ENCODE measurements at places on chromosomes 4 and X. TPM values are rescaled to one million over a fixed set of nuclear protein-coding genes. Genes with fewer than 3 reads are reported as not detected.

- H3K27me3 ChIP-seq, result peaks cover 4% of the 10 kb centered on the region
- H3K36me3 ChIP-seq, result no peaks in the 10 kb centered on the region
- no peaks in the 10 kb centered on the region for H3K4me1 ChIP-seq
- no peak for DNase-seq
- H3K27ac ChIP-seq, result no peak overlapping the region
- no peak overlapping the region for H3K4me3 ChIP-seq
Observed at GRCh38 chr4:23966725-23967124, 76.9 kb upstream of the PPARGC1A start.

- H3K27ac ChIP-seq, result no peak overlapping the region
- no peaks in the 10 kb centered on the region for H3K27me3 ChIP-seq
- no peak for DNase-seq
- no peaks in the 10 kb centered on the region for H3K4me1 ChIP-seq
- no peak overlapping the region for H3K4me3 ChIP-seq
Observed at GRCh38 chr4:26268246-26268645, 52.6 kb upstream of the RBPJ start.

DNA sequence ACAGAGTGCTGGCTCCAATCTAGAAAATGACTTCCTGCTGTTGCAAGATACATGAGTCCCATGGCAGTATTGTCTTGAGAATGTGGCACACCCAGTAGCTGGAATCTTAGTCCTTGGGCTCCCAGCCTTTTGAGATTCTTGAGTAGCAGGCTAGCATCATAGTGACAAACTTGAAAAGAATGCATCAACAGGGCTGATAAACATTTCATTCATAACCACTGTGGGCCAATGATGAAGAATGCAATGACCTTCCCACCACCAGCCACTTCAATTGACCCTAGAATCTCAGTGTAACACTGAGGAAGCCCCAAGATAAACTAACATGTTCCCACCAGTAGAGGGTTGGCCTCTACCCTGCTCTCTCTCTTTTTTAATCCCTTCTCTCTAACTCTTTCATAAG is 329.3 kb downstream of the GBA3 start:
- H3K27me3 ChIP-seq, result no peaks in the 10 kb centered on the region
- no peak overlapping the region for H3K4me3 ChIP-seq
- peak overlapping the region; percentile 35 for H3K27ac ChIP-seq
- no peaks in the 10 kb centered on the region for H3K4me1 ChIP-seq
- no peaks in the 10 kb centered on the region for H3K36me3 ChIP-seq
- peak; percentile 95 for DNase-seq

DNA sequence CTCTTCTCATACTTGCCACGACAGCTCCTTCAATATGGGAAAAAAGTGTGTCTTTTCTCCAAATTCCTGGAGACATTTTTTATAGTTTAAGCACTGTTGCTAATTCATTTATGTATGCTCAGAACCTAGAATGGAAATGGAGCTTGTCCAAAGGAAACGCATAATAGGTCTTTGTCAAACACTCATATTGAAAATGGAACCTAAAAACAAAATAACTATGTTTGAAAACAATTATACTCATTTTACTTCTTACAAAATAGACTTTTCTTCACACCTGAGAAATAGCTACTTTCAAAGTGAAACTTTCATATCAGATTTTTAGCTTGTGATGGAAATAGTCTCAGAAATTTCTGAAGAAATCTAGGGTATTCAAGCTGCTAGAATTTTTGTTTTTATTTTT is 529.7 kb upstream of the BOD1L1 start:
- DNase-seq, result no peak
- no peaks in the 10 kb centered on the region for H3K36me3 ChIP-seq
- H3K27ac ChIP-seq, result no peak overlapping the region
- no peaks in the 10 kb centered on the region for H3K27me3 ChIP-seq
- no peak overlapping the region for H3K4me3 ChIP-seq
- H3K4me1 ChIP-seq, result no peaks in the 10 kb centered on the region

DNA sequence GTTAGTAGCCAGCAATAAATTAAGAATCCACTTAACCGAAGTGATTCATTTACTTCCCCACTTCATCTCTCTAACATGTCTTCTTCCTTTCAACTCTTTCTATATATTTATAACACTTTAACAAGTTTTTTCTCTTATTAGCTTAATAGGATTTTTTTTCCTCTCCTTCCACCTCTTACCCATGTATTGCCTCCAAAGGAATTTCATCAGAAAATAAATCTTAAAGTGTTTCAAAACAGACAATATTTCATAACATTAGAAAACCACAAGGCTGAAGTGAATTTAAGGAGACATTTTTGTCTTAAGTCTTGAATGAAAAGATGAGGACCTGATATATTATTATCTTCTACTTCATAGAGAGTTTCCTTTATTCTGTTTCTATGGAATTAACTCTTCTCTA is 101.5 kb downstream of the PDGFC start:
- H3K36me3 ChIP-seq, result no peaks in the 10 kb centered on the region
- H3K27ac ChIP-seq, result no peak overlapping the region
- H3K27me3 ChIP-seq, result no peaks in the 10 kb centered on the region
- DNase-seq, result no peak
- H3K4me3 ChIP-seq, result no peak overlapping the region
- no peaks in the 10 kb centered on the region for H3K4me1 ChIP-seq

DNA sequence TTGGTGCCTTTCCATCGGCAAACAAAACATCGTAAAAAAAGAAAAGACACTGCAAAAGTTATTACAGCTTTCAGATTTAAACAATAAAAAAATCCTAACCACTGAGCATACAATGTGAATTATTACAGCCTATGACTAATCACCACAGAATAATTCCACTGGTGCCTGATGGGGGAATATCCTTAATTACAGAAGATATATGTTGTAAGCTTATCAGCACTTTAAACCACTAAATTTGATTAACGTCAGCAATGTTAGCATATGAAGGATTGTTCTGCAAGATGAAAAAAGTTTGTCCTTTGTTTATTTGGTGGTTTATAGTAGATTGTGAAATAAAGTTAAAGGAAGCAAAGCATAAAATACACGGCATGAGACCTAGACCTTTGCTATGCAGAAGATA is 210.2 kb upstream of the ADAMTS3 start:
- no peaks in the 10 kb centered on the region for H3K4me1 ChIP-seq
- DNase-seq, result peak; percentile 91
- H3K27me3 ChIP-seq, result no peaks in the 10 kb centered on the region
- no peak overlapping the region for H3K4me3 ChIP-seq
- H3K27ac ChIP-seq, result no peak overlapping the region

DNA sequence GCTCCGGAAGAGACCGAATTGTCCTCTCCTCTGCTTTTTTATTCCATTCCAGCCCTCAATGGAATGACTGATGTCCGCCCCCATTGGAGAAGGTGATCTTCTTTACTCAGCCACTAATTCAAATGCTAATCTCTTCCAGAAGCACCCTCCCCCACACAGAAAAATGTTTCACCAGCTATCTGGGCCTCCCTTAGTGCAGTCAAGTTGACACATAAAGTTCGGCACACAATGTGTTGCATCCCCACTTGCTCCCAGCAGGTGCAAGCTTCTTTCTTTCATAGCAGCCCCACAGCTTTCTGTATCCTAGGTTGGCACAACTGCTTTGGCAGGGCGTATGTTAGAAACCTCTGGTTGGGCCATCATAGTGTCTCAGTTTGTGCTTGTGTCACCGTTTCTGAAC is 73.3 kb upstream of the TLR3 start:
- H3K36me3 ChIP-seq, result no peaks in the 10 kb centered on the region
- DNase-seq, result no peak
- no peaks in the 10 kb centered on the region for H3K4me1 ChIP-seq

GRCh38 chrX:41317477-41318208 is 16.3 kb upstream of the DDX3X start:
- no peaks in the 10 kb centered on the region for H3K36me3 ChIP-seq
- no peaks in the 10 kb centered on the region for H3K27me3 ChIP-seq
- H3K4me1 ChIP-seq, result no peaks in the 10 kb centered on the region
- DNase-seq, result no peak
- H3K4me3 ChIP-seq, result no peak overlapping the region

GRCh38 chr4:186204103-186204559 is 12.8 kb downstream of the CYP4V2 start:
- H3K36me3 ChIP-seq, result no peaks in the 10 kb centered on the region
- peak overlapping the region; percentile 37 for H3K27ac ChIP-seq
- peak overlapping the region; percentile 45 for H3K4me3 ChIP-seq
- H3K4me1 ChIP-seq, result no peaks in the 10 kb centered on the region
- DNase-seq, result peak; percentile 8
- H3K27me3 ChIP-seq, result no peaks in the 10 kb centered on the region

- H3K4me3 ChIP-seq, result no peak overlapping the region
- no peak overlapping the region for H3K27ac ChIP-seq
- H3K36me3 ChIP-seq, result no peaks in the 10 kb centered on the region
- H3K27me3 ChIP-seq, result no peaks in the 10 kb centered on the region
Observed at GRCh38 chr4:71147261-71147660, 153.8 kb downstream of the DCK start.

GRCh38 chr4:87042986-87043820 is 108.4 kb downstream of the AFF1 start:
- peaks cover 17% of the 10 kb centered on the region for H3K4me1 ChIP-seq
- DNase-seq, result no peak
- H3K27me3 ChIP-seq, result no peaks in the 10 kb centered on the region

DNA sequence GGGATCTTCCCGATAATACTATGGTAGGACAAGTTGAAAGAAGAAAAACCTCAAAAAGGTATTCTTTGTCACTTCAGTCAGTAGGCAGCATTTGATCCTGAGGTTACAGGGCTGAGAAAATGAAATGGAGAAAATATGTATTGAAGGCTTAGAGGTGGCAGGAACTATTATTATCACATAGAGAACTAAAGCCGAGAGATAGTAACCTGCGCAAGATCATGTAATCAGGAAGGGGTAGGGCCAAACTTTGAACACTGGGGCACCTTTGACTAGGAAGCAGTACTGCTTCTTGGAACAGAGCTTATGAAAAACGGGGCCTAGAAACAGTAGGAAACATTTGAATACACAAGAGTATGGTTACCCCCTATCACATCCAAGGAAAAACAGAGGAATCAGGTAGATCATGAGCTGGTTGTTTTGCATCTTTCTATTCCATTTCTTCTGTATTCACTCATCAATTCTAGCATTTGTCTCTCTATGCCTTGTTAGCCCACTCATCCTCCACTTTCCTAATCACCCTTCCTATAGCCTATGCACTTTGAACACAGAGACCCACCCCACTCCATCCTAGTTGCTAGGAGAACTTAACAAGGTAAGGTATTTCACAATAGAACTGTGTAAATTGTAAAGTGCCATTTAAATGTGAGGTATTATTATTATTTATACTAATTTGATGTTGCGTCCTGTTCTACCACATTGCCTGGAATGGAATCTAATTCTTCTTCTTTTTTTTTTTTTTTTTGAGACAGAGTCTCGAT is 34.6 kb upstream of the SLC9A7 start:
- H3K27ac ChIP-seq, result peak overlapping the region; percentile 2
- no peak for DNase-seq
- no peak overlapping the region for H3K4me3 ChIP-seq
- H3K36me3 ChIP-seq, result no peaks in the 10 kb centered on the region

- peak overlapping the region; percentile 85 for H3K27ac ChIP-seq
- no peaks in the 10 kb centered on the region for H3K36me3 ChIP-seq
- peaks cover 21% of the 10 kb centered on the region for H3K4me1 ChIP-seq
- no peak for DNase-seq
Observed at GRCh38 chr4:124710911-124711310, 1.6 kb downstream of the ANKRD50 start.

DNA sequence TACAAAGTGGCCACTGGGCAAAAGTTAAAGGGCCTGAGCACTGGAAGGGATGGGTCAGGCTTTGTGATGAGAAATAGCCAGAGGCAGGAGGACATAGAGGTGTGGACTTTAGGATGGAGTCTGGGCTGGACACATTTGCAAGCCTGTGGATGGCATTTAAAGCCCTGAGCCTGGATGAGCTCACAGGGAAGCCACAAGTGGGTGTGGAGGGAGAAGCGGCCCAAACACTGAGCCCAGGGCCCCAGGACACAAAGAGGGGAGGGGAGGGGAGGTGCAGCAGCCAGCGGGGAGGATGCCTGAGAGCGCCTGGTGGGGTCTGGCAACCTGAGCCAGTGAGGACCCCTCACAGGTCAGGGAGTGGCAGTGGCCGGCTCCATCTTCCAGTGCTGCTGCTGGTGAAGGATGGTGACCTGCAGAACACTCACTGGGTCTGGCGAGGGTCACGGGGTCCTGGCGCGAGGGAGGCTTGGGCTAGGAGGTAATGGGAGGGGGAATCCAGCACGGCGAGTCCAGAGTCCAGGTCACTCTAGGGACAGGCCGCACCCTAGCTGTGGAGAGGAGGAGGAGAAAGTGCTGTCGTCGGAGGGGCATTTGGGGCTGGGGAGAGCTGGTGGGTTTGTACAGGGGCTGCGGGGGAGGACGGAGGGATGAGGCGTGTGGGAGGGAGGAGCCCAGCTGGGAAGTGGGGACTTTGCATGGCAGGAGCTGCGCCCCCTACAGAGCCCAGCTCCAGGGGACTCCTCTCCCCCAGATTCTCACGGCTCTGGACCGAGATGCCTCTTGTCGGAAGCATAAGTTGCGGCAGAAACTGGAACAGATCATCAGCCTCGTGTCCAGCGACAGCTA is 7.0 kb downstream of the LAGE3 start:
- no peak for DNase-seq
- no peaks in the 10 kb centered on the region for H3K4me1 ChIP-seq
- no peak overlapping the region for H3K4me3 ChIP-seq
- peaks cover 2% of the 10 kb centered on the region for H3K36me3 ChIP-seq

GRCh38 chrX:50638123-50638522 is 167.5 kb upstream of the DGKK start:
- no peaks in the 10 kb centered on the region for H3K27me3 ChIP-seq
- no peak overlapping the region for H3K27ac ChIP-seq
- no peaks in the 10 kb centered on the region for H3K4me1 ChIP-seq
- H3K36me3 ChIP-seq, result no peaks in the 10 kb centered on the region
- H3K4me3 ChIP-seq, result no peak overlapping the region
- DNase-seq, result no peak

GRCh38 chr4:135277068-135277979 is 1075.7 kb upstream of the PABPC4L start:
- H3K27ac ChIP-seq, result peak overlapping the region; percentile 60
- DNase-seq, result peak; percentile 92
- peaks cover 17% of the 10 kb centered on the region for H3K4me1 ChIP-seq
- no peaks in the 10 kb centered on the region for H3K36me3 ChIP-seq
- peak overlapping the region; percentile 30 for H3K4me3 ChIP-seq

- H3K4me1 ChIP-seq, result peaks cover 6% of the 10 kb centered on the region
- H3K27ac ChIP-seq, result no peak overlapping the region
- no peak overlapping the region for H3K4me3 ChIP-seq
- H3K27me3 ChIP-seq, result no peaks in the 10 kb centered on the region
- H3K36me3 ChIP-seq, result no peaks in the 10 kb centered on the region
- no peak for DNase-seq
Observed at GRCh38 chr4:80228460-80228859, 31.2 kb downstream of the PRDM8 start.

GRCh38 chrX:48626401-48627298 is 29.4 kb downstream of the WDR13 start:
- H3K27me3 ChIP-seq, result no peaks in the 10 kb centered on the region
- no peak overlapping the region for H3K27ac ChIP-seq
- H3K36me3 ChIP-seq, result no peaks in the 10 kb centered on the region
- H3K4me1 ChIP-seq, result no peaks in the 10 kb centered on the region
- no peak for DNase-seq
- H3K4me3 ChIP-seq, result no peak overlapping the region

The AKAP14 gene
- not detected for total RNA-seq

The MAMLD1 gene
- total RNA-seq, result 6.6 TPM

The REPS2 gene
- total RNA-seq, result 1.2 TPM

The KCNIP4 gene
- total RNA-seq, result 0.26 TPM

The SLC10A6 gene
- not detected for total RNA-seq
